Epithelial cell of proximal tubule (primary cell): ENCODE measurements at places on chromosomes 5 and 9.
A peak's percentile ranks its signal among the peaks of the same experiment; 100 is the strongest.

- DNase-seq, result peak; percentile 97
Observed at GRCh38 chr9:82021198-82021597, 32.6 kb downstream of the SPATA31D1 start.

DNA sequence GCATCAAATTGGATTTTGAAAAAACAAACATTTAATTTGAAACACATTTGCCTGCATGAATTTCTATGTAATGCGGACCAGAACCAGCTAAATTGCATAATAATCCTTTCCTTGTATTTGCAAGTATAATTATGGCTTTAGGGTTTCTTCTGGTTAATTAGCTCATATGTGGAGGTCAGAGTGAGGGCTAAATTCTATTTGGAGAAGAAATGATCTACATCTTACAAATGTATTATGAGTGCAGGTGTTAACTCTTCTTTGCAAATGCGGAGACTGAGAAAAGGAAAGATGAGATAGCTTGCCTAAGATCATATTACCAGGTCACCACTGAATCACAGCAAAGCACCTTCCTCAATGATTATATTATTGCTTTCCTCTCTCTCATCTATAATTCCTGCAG, 194.7 kb downstream of the CDH9 start:
- DNase-seq, result no peak

- no peak for DNase-seq
Observed at GRCh38 chr5:32231241-32231640, 57.1 kb upstream of the GOLPH3 start.

DNA sequence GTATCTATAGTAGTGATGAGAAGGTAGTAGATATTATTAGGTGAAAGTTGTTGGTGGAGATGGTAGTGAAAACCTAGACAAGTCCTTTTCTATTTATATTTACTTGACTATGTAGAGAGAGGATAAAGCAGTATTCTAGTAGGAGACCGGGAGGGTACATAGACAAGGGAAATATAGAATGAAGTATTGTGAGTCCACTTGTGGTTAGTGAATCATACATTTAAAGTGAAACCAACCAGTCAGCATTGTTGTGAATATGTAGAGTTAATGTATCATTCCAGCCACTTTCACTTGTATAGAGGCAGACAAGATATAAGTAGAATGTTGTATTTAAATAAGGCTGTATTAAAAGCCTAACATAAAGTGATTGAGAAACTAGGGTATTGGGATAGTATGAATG, 1711.3 kb upstream of the ACO1 start:
- DNase-seq, result no peak

DNA sequence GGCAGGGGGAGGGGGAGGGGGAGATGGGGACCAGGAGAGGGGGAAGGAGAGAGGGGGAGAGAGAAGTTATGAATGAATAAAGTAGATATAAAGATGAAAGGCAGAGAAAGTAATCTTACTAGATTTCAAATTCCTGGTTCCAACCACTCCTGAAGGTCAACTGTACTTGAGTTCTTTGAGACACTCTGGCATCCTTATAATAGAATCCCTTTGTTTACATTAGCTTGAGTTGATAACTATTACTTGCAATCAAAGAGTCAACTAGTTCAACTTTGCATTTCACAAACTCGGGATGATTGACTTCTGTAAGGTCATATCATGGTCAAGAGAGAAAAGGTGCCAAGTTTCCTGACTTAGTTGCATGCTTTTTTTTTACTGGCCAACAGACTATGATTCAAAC, 42.2 kb downstream of the BAAT start:
- DNase-seq, result no peak

DNA sequence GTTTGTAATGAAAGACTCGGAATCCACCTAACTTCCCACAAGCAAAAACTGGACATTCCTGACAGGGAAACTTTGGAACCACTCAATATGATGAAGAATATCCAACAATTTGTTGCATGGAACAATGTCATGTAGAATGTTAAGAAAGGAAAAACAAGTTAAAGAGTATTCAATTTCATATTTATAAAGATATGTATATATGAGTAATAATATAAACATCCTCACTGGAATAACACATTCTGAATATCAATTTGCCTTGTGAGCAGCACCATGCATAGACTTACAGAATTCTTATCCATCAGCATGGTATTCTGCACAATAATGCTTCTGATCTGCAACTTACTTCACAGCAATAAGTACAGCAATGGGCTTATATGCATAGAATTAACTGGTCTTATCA, 650.3 kb downstream of the SEMA5A start:
- DNase-seq, result no peak

GRCh38 chr5:134028496-134028895, 23.7 kb upstream of the VDAC1 start:
- no peak for DNase-seq

- DNase-seq, result no peak
Observed at GRCh38 chr5:23089286-23089685, 236.1 kb upstream of the CDH12 start.

- no peak for DNase-seq
Observed at GRCh38 chr5:160521392-160521663, 99.7 kb downstream of the PTTG1 start.

- DNase-seq, result no peak
Observed at GRCh38 chr9:92562461-92562967, 26.7 kb upstream of the ECM2 start.

DNA sequence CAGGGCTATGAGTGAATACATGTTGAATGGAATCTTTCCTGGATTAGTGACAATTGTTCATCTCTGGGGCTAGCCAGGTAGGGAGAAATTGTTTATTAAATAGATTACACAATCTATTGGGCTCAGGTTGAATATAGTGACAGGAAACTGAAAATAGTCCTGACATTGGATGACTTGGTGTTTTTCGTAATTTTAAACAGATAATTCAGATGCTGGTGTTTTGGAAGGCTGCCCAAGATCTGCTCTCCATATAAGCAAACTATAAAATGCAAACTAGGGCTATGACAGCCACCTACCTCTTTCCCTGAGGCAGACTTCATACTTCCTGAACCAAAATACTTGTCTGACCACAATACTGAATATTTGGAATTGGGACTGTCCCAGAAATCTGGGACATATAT, 99.1 kb downstream of the ENC1 start:
- no peak for DNase-seq

DNA sequence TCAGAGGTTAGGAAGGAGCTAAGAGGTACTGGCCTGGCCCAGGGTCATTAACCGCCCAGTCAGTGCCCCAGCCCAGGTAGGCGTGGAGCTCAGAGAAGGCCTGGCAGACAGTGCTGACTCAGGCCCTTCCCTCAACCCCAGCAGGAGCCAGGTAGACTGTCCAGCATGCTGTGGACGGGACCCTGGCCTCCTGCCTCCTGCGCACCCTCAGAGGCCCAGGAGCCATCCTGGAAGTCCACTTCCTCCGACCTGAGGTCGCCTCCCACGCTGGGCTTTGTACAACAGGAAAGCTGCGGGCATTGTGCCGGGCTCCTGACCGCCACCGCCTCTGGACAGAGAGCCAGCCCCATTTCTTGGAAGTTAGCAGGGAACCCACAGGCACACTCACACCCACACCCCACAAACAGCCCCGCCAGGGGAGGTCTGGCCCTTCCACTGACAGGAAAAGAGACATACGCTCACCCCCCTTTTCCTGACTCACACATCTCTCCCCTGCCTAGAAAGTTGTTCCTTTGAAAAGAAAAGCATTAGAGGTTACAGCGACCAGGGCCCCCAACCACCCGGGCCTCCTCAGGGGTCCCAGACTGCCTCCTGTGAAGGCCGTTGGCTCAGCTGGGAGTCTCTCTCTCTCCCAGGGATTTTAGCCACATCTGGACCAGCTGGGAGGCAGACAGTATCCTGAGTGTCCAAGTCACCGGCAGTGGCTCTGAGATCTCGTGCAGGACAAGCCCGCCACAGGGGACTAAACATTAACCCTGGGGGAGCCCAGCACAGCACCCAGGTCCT, 7.7 kb downstream of the RALGDS start:
- DNase-seq, result no peak

DNA sequence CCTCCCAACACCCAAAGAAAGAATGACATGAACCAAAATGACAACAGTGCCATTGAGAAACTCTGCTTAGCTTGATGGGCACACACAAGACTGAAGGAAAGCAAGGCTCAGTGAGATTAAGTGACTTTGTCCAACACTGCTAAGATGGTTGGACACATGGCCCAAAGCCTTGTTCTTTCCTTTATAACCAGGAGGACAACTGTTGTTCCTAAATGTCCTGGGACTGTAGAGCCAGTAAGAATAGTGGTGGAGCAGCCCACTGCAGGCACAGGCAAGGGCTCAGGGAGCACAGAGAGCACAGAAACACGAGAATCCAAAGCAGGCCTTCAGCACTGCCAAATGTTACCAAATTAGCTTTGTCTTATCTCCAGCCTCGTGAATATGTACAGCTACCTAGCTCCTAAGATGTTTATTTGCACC, 3.9 kb downstream of the ACTL7A start:
- DNase-seq, result no peak

DNA sequence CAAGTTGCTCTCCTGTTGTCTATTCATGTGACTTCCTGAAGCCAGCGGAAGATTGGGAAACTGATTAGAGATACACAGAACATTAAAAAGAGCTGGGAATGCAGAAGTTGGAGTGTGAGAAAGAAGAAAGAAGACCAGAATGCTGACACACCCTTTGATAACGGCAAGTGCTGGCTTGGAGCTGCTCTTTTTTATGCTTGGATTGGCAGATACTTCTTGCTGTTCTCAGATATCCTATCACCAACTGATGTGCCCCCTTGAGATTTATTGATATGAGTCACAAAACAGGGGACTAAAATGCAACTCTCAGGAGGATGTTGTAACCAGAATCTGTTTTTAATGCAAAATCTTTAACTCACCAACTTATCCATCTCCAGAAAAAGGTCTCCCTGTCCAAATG, 56.0 kb upstream of the ASTN2 start:
- DNase-seq, result no peak

DNA sequence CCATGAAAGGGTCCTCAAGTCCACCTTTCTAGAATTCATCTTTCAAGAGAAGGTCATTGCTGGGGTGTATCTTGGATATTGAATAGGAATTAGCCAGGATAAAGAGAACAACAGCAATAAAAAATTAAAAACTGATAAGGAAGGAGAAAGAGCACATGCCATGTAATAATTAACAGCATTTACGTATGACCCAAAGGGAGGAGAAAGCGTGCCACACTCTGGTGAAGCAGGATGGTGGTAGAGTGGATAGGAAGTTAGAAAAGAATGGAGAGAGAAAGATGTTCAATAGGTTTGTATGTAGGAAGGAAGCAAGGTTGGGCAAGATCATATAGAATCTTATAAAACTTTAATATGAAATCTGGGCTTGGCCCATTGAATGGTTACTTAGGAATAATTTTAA, 751.5 kb downstream of the MAT2B start:
- DNase-seq, result no peak

DNA sequence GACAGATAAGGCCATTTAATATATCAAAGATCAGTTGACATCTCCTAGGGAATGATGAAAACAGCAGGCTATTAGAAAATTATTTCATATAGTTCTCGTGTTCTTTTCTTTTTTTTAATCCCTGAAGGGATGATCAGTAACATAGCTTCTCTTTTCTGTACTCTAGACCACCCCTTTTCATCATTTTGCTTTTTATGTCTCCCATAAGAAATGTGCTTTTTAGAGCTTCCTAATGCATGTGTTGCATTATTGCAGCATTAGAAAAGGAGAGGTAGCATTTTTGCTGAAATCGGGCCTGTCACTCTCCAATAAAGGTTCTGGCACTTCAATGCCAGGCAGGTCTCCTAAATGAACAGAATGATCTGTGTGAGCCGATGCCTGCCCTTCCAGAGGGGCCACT, 143.3 kb downstream of the NTRK2 start:
- no peak for DNase-seq

GRCh38 chr9:22342491-22343217, 104.0 kb upstream of the DMRTA1 start:
- peak; percentile 16 for DNase-seq

GRCh38 chr5:54175-54730, 37.7 kb upstream of the PLEKHG4B start:
- DNase-seq, result no peak

GRCh38 chr9:71515626-71516025, 252.7 kb downstream of the CEMIP2 start:
- DNase-seq, result no peak

- DNase-seq, result no peak
Observed at GRCh38 chr5:139199321-139199720, 1.2 kb upstream of the SIL1 start.

- DNase-seq, result no peak
Observed at GRCh38 chr9:22116758-22117157, 107.7 kb upstream of the CDKN2B start.

DNA sequence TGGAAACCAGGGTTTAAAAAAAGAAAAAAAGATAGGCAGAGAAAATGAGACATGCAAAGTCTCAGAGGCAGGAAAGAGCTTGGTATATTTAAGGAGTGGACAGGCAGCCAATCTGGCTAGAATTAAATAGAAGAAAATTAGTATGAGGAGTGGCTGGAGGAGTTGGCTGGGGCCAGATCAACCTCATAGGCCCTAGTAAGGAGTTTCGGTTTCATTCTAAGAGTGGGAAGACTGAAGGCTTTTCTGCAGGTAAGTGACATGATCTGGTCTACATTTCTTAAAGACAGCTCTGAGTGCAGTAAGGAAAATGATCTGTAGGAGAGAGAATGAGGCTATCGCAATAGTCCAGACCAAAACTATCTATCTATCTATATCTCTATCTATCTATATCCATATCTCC, 27.5 kb downstream of the ADRB2 start:
- no peak for DNase-seq

GRCh38 chr9:76004526-76004925, 114.1 kb downstream of the PCSK5 start:
- DNase-seq, result no peak

DNA sequence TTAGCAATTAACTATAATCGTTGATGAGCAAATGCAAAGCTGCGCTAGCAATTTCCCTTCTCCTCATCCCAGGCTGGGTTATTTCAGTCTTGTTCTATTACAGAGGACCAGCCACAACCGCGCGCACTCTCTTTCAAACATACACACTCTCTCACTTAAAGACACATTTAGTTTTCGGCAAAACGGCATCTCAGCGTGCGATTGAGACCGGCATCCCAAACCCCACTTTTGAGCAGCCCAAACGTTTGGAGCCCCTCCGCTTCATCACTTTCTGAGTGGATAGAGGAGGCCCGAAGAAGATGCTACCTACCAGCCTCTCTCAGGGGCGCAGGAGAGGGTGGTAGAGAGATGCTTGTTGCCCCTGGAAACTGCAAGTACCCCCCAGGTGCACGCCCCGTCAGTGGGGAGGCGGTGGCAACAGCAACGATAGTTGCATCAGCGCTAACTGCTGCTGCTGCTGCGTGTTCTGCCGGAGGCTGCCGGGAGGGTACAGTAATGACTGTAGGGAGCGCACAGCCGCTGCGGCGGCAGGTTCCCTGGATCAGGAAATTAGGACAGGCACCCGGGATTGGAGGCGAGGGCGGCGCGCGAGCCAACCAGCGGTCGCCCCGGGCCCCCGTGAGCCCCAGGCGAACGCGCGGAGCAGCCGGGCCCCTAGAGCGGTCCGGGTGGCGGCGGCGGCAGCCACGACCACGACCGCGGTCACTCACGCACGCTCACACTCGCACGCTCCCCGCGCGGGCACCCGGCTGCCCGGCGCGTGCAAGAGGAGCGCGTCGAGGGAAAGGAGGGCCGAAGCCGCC, 467 bp upstream of the VLDLR start:
- no peak for DNase-seq

- no peak for DNase-seq
Observed at GRCh38 chr5:9698125-9698826, 68.1 kb upstream of the TAS2R1 start.
